ENCODE measurements at places on chromosomes 2 and 18.

DNA sequence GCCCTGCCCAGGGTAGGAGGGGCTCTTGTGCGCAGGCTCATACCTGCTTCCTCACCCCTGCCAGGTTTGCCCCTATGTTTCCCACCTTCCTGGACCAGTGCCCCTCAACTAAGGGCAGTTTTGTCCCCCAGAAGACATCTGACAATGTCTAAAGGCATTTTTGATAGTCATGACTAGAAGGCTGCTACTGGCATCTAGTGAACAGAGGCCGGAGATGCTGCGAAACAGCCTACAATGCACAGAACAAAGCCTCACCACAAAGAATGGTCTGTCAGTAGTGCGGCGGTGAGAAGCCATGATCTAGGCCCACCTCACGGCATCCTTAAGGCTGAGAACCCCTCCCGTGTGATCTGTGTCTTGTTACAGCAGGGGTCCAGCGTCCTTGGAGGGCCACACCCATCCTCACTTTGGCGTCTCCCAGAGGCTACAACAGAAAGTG is 96.0 kb downstream of the TMEM17 start:
- DNase-seq, result no peak

- DNase-seq, result no peak
These were observed 68.6 kb upstream of the YWHAQ start for GRCh38 chr2:9699139-9700108.

DNA sequence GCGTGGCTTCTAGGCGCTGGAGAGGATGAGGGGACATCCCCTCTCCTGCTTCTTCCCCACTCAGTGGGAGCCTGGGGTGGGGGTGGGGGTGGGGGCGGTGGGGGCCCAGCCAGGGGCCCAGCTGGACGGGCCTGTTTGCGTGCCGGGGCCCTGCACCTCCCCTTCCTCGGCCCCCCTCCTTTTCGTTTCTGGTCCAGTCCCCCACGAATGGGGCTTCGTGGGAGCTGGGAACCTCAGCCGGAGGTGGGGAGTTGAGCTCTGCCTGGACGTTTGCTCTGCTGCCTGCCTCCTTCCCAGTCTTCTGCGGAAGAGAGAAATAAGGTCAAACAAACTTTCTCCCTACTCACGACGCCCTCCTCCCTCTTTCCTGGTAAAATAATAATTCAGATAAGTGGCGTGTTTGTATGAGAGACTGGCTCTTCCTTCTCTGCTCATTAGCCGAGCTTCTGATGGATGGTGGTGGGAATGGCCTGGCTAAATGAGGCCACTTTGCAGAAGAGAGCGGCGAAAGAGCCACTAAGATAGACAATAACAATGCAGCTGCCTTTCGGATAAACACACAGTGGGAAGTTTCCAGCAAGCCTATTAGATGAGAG is 782 bp downstream of the MTA3 start:
- DNase-seq, result peak; percentile 15

GRCh38 chr2:172427256-172427989 is at the start of gene ITGA6:
TSS of gene ITGA6 (plus strand) at chr2:172427586.
- peak; percentile 75 for DNase-seq

GRCh38 chr2:191311-192190 is 72.3 kb downstream of the SH3YL1 start:
- DNase-seq, result no peak

DNA sequence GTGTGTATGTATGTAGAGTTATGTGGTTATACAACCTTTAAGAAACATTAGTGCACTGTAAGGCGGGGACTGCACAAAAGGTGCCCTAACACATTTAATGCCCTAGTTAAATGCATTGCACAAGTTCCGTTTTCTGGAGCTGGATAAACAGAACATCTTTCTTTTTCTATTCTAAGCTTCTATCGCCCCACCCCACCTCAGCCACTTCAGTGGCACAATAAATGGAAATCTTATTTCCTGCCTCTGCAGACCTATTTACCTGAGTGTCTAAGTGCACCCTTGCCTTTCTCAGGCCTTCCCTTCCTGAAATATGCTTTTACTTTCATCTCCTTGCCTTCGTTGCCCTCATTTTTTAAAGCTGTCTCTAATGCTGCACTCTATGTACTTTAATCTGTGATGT is 123.5 kb downstream of the TANC1 start:
- no peak for DNase-seq

DNA sequence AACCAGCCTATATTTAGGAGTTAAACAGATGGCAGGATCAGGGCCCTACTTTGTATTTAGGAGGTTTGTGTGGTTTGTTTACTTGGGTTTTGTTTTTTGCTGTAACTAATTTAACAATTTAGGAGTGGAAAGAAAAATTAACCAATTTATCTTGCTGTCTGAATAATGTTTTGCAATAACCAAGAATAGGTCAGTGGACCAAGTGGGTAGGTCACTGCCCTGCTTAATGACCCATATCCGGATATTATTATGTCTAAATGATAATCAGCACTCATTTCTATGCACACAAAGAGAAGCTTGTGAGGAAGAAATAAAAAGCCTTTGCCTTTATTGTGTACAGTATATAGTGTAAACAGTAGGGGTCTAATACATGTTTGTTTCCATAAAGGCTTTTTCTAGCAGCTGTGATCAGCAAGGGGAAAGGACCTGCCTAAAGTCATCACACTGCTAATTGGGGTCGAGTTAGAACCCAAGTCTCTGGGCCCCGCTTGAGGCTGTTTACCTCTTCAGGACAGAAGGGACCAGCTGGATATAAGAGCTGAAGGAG is 76.6 kb downstream of the TGOLN2 start:
- DNase-seq, result no peak

DNA sequence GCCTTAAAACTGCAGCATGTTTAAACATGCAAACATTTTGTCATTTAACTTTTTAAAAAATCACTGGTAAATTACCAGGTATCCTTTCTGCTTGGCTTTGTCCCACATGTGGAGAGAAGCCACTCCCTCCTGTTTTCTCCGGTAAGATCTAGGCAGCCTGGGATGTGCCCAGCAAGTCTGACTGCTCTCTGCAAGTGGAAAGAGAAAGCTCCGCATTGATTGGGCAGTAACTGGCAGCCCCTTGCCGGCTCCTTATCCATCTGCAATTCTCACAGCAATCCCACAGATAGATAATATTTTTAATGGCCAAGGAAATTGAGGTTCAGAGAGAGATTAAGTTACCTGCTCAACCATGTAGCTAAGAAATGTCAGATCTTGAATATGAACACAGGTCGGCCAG is 136.1 kb downstream of the TMEM200C start:
- DNase-seq, result no peak

GRCh38 chr2:178819992-178820391 is 12.8 kb upstream of the TTN start:
- DNase-seq, result no peak

DNA sequence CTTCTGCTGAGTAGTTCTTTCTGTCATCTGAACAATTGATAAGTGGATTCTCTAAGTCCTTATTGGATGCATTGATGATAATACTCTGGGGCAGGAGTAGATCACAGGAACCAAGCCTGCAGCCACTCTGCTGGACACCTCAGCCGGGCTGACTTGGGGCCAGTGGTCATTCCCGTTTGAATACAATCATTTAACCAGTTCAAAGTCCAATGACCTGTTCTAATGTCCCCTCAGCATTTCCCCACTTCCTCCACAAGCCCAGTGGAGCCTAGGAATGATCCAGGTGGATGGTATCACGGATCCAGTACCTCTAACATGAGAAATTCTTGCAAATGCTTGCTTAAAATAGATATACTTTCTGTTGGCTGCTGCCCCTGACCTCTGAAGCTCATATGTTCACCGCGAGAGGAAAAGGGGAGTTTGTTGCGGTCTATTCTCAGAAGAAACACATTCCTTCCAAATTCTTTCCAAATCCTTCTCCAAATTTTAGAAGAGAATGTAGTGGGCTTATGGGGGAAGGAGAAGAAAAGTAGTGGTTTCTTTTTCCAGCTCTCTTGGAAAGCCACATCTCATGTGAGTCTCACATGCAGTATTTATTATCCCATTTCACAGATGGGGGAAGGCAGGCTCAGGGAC is 170.9 kb downstream of the INHBB start:
- no peak for DNase-seq

- no peak for DNase-seq
These were observed 1.2 kb upstream of the SDC1 start for GRCh38 chr2:20226152-20226545.
